ENCODE measurements at places on chromosomes 2 and 18.

GRCh38 chr2:16650287-16651249, 15.1 kb downstream of the CYRIA start:
- DNase-seq = no peak

DNA sequence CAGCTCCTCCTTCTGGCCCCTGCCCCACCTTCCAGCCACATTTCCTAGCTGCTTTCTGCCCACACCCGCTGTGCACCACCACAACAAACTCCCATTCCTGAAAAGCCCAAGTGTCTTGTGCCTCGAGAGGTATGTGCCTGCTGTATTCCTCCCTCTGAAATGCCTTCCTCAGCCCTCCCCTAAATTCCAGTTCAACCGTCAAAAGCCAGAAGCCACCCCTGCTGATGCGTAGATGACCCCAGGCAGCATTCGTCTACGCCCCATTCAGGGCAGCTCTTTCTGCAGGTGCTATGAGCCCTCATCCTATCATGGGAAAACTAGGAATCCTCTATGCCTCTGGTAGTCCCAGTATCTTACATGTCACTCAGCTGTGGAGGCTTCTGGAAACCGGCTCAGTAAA, 71.7 kb downstream of the DNMT3A start:
- DNase-seq = no peak

DNA sequence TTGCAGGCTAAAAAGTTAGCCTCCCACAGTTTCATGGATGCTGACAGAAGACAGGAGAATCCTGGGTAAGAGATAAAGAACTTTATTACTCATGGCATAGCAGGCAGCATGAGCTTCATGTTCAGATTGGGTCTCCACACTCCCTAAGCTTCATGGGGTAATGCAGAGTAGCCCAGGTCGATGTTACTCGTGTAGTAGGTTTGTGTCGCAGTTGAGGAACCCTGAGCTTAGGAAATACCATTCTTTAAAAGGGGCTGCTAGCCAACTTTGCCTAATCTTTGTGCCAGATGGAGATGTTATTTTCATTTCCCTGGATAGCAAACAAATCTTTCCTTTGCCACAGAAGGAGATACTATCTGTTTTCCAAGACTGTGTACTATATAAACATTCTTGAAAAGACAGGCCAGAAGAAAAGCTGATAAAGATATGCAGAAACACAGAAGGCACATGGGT, 117.6 kb downstream of the LTBP1 start:
- no peak for DNase-seq

DNA sequence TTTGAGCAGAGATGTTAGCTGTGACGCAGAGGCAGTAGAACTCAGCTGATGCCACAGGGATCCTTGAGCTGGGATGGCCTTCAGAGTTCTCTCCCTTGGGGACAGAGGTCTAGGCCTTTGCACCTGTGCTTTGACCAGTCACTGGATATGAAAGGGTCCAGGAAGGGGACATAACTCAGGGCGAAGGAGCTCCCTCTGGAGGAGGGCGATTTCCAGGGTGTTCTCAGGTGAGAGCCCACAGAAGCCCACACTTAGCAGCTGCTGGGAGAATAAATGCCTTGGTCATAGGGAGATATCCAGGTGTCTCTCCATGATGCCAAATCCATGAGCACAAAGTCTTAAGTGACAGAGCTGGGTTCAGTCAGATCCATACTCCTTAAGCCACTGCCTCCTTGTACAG, 369.2 kb downstream of the NYAP2 start:
- DNase-seq = no peak

DNA sequence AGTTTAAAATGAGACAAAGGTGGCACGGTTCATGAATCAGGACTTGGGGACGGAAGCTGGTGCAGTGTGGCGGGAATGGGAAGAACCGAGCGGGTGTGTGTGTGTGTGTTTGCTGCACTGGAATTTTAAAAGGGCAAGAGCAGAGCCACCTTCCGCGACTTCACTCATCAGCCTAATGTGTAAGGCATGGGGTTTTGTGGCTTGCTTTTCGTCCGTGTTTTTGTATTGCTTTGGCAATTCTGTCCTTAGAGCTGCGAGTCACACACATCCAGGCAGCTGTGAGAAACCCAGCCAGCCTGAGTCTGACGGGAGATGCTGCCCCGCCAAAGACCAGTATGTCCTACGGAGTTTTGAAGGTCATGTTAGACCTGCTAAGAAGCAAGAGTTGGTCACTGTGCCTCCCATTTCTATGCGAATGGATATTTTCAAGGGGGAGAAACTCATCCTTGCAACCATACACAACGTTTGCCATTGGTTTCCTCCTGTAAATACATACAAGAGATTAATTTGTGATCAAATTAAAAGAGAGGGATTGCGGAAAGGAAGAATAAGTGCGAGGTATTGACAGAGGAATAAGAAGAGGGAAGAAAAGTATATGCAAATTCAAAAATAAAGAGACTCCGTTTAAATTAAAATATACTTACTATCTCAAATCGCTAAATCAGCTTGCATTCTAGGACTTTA, 665 bp upstream of the CACNB4 start:
- no peak for DNase-seq

GRCh38 chr18:68769461-68769860, 28.4 kb upstream of the CCDC102B start:
- no peak for DNase-seq

- no peak for DNase-seq
Observed at GRCh38 chr2:133676392-133677130, 108.3 kb upstream of the NCKAP5 start.

DNA sequence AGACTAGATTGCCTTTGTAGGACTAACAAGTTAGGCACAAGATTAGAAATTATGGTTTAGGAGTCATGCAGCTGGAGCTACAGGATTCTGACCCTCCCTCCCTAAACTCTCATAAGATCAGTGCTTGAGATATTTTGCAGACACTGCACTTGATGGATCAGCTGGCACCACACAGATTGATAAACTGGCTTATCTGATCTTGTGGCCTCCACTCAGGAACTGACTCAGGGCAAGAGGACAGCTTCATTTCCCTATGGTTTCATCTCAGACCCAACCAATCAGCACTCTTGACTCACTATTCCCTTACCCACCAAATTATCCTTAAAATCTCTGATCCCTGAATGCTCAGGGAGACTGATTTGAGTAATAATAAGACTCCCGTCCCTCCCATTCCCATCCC, 152.3 kb downstream of the DIS3L2 start:
- no peak for DNase-seq

DNA sequence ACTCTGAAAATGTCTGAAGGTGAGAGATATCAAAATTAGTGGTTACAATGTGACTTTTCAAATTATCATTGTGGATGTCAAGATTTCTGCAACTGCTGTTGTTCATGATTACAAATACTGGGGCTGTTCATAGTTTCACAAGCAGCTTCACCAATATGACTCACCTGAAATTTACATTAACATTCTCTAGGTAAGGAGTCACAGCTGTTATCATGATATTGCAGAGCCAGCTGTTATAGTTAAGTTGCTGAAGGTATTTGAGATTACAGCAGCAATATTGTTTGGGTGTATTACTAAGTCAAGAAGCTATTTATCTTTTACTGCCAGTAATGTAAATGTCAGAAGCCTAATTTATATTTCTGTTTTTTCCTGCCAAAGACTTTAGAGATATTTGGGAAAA, 140.0 kb downstream of the MC4R start:
- DNase-seq = no peak

Measured in NCI-H2171 (cell line).